ENCODE measurements at places on chromosomes 6 and 20.

GRCh38 chr6:77620278-77620882, 32.5 kb upstream of the MEI4 start:
- no peak for DNase-seq

DNA sequence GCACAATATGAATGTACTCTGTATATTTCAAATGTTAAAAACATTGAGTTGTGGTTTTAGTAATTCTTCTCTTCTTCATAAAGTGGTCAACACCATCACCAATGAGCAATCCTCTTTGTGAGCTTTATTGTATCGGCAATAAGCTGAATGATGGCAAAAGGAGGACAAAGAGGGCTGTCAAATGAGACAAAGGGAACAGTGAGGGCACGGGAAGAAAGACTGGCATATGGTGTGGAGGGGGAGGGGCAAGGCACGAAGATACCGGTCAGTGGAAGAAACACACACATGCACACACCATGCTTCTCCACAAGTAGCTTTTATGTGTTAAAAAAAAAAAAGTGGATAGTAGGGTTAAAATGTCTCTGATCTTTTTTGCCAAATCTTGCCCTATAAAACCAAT, 506.8 kb upstream of the CITED2 start:
- no peak for DNase-seq

DNA sequence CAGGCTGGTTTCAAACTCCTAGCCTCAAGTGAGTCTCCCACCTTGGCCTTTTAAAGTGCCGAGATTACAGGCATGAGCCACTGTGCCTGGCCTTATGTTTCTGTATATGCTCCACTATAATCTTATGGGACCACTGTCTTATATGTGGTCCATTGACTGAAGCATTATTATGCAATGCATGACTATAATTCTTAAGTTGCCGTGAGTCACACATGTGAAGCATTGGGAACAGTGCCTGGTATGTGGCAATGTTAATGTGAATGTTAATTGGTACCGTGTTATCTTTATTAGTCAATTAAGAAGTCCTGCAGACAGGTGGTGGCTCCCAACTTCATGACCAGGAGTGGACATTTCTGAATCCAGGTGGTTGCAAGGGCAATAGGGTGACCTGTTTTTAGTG, 14.7 kb upstream of the ASXL1 start:
- DNase-seq = no peak

DNA sequence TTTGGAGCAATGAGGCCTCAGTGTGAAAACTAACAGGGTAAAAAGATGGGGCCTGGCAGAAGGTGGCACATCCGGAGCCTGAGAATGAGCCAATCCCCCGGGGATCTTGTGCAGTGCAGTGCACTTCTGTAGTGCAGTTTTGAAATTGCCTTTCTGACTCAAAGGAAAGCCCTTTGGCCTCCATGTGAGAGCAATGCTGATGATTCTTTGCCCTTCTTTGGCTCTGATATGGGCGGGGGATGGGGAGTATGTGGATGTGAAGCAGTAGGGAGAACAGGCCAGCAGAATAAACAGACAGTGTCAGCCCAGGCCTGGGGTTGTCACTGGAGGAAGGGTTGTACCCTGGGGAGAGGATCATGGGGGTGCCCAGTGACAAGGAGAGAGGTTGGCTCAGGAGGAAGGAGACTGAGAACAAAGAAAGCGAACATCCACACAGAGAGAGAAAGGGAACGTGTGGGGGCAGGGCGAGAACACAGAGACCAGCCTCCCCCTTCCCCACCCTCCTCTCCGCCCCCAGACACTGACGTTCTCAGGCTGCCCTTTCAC, 351.2 kb downstream of the CDC5L start:
- no peak for DNase-seq

DNA sequence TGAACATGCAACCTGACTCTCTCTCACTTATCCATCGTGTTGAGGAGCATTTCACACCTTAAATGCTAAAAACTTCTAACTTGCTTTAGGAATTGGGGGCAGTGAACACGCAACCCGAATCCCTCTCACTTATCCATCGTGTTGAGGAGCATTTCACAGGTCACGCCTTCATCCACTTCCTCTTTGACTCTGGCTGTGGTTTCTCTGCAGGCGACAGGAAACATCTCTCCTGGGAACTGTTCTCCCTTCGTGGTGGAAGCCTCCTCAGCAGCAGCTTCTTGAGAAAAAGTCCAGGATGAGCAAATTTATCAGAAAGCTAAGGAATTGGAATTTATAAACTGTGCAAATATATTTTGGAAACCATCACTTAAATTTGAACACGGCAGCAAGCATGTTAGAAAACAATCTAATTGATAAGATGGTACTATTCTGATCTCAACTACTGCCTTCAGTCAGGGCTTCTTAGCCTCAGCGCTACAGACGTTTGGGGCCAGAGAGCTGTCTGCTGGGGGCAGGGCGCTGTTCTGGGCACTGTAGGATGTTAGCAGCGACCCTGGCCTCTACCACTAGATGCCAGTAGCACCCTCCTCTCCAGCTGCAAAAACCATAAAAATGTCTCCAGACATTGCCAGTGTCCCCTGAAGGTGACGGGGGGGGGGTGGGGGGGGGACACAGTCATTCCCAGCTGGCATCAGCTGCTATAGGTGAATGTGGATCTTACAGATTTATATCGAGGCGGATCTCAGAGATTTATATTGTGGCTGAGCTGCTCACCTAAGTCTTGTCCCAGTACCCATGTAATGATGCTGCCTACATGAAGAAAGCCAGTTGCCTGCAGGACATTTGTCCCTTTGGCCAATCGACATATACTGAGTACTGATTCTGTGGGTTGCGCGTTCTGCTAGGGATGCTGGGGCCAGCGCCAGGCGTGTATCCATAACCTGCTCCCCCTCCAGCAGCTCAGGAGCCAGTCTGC, 26.2 kb downstream of the CTCFL start:
- DNase-seq = no peak

GRCh38 chr6:106727480-106728149, 98.2 kb downstream of the QRSL1 start:
- no peak for DNase-seq

GRCh38 chr20:43237651-43238168, 48.0 kb upstream of the PTPRT start:
- DNase-seq = no peak

- no peak for DNase-seq
These were observed 55.5 kb upstream of the PLCB1 start for GRCh38 chr20:8076306-8077136.

GRCh38 chr20:31934968-31935764, 16.7 kb downstream of the PDRG1 start:
- no peak for DNase-seq

- no peak for DNase-seq
These were observed 7.0 kb upstream of the BEND6 start for GRCh38 chr6:56947924-56948323.

DNA sequence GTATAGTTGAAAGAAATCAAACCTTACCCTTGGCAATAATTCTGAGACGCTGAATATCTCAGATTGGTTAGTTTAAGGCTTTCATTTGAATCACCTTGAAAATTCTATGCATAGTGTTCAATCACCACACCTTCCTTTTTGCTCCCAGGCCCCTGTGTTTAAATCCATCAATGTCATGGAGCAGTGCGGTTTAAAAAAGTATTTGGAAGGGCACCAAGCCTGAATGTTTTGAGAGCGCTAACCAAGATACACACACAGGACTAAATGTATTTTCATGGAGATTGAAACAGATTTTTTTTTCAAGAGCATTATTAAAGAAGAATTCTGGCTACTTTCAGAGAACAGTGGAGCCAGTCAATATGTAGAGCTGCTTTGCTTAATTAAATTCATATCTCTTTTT, 195.7 kb downstream of the CENPW start:
- no peak for DNase-seq

GRCh38 chr20:44769481-44769863, 23.8 kb downstream of the KCNK15 start:
- DNase-seq = no peak

- DNase-seq = no peak
These were observed 71.2 kb upstream of the SLCO4A1 start for GRCh38 chr20:62570897-62571668.

DNA sequence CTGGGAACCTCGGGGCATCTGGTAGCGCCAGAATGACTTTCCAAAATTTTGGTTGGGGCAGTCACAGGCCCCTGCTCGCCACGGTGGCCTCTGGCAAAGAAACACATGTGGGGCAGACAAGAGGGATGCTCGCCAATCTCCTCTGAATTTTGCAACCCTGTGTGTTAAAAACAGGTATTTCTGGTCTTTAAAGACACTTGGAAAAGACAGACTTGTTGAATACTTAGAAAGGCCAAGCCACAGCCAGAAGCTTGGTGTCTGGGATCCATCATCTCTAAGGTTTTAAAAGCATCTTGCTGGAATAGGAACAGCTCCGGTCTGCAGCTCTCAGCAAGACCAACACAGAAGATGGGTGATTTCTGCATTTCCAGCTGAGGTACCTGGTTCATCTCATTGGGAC, 31.2 kb downstream of the HLA-E start:
- DNase-seq = no peak

GRCh38 chr6:20582586-20583443, 48.6 kb downstream of the CDKAL1 start:
- DNase-seq = no peak

- DNase-seq = no peak
These were observed 107.8 kb upstream of the RNF217 start for GRCh38 chr6:124854338-124854922.

- no peak for DNase-seq
These were observed at the start of gene MYB for GRCh38 chr6:135180542-135181332. Gene MYB, plus strand, starts transcription at chr6:135181308. Its CDS starts 206 bp downstream, at chr6:135181514.

DNA sequence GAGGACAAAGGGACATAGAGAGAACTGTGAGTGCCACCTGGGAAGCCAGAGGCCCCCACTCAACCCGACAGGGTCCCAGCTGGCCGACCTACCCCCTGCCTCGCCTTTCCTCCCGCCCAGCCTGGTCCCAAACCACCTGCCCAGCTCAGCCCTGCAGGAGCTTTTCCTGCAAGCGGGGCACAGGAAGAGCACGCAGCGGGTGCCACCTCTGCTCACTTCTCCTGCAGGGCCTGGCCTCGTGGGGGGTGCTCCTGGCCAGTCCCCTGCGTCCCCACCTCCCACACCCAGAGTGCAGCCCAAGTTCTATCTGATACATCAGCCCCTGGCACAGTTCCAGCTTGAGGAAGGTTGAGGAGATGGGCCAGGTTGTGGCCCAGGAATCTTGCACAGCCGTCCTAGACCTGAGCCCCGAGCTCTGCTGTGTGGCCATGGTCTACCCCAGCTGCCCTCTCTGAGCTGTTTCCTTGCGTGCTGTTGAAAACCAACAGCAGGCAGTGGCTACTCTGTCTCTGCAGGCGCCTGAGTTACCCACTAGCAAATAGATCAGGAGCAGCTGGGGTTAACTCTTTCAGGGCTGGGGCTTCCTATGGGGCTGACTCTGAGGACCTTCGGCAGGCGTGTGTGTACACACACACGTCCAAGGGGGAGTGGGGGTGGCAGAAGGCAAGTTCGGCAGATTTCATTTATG, 1.7 kb downstream of the NECAB3 start:
- no peak for DNase-seq

GRCh38 chr20:57383447-57384347, 7.5 kb upstream of the RBM38 start:
- DNase-seq = no peak
